ENCODE measurements at places on chromosomes 7 and 10.
A peak's percentile ranks its signal among the peaks of the same experiment; 100 is the strongest.

- DNase-seq: no peak
Measured at GRCh38 chr7:22860784-22861482, 38.3 kb upstream of the TOMM7 start.

GRCh38 chr7:138029941-138030340 is 28.1 kb upstream of the CREB3L2 start:
- DNase-seq: no peak

GRCh38 chr7:43456200-43456599 is 126.7 kb upstream of the STK17A start:
- DNase-seq: no peak

DNA sequence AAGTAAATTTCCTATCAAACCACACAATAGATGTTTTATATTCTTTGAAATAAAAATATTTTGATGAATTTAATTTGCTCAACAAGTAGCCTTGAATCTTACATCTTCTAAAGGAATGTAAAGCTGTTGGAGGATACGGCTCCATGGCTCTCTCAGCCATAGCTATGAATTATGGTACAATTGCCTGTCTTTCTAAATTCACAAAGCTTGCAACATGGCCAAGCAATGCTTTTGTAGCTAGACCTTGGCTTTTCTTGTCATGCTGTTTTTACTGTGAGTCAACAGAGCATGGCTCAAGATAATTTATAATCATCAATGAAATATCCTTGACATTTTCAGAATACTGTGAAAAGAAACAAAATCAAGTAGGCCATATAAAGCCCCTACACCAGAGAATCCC is 286.7 kb downstream of the CACNA2D1 start:
- DNase-seq: no peak

GRCh38 chr7:82701949-82702348 is 258.4 kb upstream of the CACNA2D1 start:
- DNase-seq: no peak

GRCh38 chr10:5835446-5836095 is 22.3 kb upstream of the GDI2 start:
- DNase-seq: no peak

- DNase-seq: no peak
Measured at GRCh38 chr7:57651006-57651405, 201.0 kb downstream of the ZNF716 start.

DNA sequence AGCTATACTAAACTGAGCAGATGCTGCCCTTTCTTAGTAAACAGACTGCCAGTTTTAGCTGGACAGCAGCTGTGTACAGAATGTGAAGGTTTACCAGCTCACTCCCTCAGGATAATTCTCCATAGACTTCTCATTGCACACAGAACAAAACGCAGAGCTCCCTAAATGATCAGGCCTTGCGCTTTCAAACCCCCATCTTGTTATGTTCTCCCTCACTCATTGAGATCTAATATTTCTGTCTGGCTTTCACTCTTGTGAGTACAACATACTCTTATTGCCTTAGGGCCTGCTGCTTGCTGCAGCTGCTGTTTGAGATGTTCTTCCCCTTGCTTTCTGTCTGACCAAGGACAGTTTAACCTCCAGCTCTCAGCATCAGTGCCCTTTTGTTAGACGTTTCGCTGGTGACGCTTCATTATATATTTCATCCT is 17.3 kb downstream of the VWDE start:
- no peak for DNase-seq

DNA sequence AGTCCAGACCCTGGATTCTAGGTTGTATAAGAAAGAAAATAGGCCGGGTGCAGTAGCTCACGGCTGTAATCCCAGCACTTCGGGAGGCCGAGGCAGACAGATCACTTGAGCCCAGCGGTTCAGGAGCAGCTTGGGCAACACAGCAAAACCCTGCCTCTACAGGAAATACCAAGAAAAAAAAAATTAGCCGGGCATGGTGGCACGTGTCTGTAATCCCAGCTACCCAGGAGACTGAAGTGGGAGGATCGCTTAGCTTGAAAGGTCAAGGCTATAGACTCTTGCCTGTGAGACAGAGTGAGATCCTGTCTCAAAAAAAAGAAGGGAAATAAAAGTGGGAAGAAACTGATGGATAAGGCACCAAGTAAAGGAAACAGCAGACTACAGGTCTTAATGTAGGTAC is 287.9 kb upstream of the KLF14 start:
- DNase-seq: no peak

DNA sequence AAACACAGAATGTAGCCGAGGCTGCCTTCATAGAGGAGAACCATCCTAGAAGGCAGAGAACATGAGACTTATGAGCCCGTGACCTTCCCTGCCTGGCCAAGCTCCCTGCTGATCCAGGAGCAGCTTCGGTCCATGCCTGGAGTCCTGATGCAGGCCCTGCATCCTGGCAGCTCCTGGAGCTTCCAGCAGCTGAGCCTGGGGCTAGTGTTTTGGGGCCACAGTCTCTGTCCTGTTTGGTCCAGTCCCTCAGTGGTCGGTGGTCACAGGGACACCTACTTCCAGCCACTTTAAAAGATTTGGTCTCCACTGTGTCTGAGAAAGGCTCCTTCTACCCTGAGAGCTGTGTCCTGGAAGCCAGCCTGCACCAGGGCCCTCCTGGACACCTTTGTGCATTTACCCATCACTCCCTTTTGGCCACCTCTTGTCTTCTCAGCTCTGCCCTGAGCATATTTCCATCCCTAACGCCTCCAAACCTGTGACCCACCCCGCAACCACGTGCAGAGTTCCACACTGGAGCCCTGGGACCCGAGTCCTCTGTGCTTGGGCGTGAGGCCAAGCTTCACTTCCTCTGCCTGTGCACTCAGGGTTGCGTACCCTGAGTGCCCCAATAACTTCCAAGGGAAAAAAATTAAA is 315.2 kb upstream of the ZNF32 start:
- DNase-seq: no peak

DNA sequence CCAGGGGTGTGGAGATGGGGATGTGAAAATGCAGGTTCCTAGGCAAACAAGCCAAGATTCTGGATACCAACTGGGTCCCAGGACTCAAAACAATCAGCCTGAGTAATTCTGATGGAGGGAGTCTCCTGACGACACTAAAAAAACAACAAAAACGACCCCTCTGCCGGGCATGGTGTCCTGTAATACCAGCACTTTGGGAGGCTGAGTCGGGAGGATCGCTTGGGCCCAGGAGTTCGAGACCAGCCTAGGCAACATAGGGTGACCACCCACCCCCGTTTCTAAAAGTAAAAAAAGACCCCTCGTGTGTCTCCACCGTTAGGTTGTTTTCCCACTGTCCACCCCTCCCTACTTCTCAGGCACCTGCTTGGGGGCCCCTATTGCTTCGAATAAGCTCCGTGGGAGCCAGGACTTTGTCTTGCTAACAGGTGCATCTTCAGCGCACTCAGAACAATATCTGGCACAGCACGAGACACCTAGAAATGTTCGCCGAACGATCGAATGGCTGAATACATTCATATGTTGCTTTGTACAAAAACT is 743 bp upstream of the NRF1 start:
- no peak for DNase-seq

DNA sequence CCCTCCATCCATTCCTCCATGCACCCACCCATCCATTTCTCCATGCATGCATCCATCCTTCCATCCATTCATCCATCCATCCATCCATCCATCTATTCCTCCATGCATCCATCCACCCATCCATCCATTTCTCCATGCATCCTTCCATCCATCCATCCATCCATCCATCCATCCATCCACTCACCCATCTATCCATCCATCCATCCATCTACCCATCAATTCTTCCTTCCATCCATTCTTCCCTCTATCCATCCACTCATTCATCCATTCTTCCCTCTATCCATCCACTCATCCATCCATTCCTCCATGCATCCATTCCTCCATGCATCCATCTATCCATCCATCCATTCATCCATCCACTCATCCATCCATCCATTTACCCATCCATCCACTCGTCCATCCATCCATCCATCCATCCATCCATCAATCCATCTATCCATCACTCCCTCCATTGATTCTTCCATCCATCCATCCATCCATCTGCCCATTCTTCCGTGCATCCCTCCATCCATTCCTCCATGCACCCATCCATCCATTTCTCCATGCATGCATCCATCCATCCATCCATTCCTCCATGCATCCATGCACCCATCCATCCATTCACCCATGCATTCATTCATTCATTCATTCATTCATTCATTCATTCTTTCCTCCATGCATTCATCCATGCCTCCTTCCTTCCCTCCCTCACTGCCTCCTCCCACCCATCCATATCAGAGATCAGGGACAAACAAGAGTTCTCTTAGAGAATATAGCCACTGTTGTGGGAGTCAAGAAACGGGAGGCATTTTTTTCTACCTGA is 22.2 kb downstream of the ELN start:
- DNase-seq: no peak

- no peak for DNase-seq
Measured at GRCh38 chr10:62578301-62578700, 204.1 kb downstream of the ZNF365 start.

DNA sequence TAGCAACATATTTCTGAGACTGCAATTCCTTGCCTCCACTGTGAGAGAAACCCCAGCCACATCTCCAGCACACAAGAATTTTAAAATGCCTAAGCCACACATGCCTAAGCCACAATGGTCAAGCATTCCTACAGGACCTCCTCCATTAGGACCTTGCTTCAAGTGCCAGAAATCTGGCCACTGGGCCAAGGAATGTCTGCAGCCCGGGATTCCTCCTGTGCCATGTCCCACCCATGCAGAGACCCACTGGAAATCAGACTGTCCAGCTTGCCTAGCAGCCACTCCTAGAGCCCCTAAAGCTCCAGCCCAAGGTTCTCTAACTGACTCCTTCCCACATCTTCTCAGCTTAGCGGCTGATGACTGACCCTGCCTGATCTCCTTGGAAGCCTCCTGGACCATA is 117.5 kb downstream of the AHR start:
- no peak for DNase-seq

- DNase-seq: no peak
Measured at GRCh38 chr10:113454341-113455061, 98.4 kb upstream of the HABP2 start.

GRCh38 chr7:107890962-107891635 is at the start of gene DLD:
Gene DLD, plus strand, starts transcription at chr7:107891183. Its CDS starts 68 bp downstream, at chr7:107891251.
- DNase-seq: peak; percentile 69

DNA sequence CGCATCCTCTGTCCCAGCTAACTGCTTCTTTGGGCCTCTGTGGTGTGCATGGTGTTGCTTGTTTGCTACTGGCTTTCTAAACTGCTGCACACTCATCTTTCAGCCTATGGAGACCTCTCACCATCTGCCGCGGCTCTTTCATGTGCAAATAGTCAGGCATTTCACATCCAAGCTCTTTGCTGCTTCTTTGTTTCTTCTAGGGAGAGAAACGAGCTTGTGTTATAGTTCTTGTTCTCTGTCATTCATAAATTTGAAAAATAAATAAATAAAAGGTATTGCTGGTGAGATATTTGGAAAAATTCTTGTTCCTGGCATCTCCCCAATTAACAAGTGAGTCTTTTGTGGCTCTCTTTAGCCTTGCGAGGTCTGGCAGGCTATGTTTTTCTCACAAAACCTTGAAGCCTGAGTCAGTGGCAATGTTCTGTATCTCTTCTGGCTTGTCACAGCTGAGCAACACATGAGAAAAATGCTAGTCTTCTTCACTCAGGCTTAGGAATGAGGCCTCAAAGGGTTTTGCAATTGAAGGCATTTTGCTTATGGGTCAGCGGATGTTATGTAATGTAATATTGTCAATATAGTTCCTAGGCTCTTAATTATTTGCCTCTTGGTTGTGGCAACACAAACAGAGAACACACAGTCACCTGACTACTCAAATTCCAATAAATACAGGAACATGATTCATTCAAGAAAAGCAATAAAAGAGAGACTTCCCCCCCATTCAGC is 274.0 kb downstream of the FRMD4A start:
- no peak for DNase-seq

GRCh38 chr7:15686957-15687545 is 568 bp upstream of the MEOX2 start:
- DNase-seq: no peak

- DNase-seq: no peak
Measured at GRCh38 chr10:110007161-110007700, 553 bp upstream of the ADD3 start.

DNA sequence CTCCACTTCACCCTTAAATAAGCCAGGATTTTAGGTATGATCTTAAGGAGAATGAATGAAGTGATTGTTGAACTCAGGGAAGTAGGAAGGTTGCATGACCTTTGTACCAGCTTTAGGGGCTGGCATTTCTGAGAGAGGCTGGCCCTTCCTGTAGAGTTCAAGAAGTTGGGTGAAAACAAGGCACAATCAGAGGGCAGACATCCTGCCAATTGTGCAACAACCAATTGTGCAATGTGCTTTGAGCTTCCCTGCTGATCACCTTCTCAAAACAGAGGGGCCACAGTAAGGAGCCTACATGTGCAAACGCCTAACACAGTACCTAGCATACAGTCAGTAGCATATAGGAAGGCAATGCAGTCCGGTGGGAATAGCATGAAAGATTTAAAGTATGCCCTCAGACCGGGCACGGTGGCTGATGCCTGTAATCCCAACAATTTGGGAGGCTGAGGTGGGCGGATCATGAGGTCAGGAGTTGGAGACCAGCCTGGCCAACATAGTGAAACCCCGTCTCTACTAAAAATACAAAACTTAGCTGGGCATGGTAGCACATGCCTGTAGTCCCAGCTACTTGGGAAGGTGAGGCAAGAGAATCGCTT is 5.4 kb downstream of the CPVL start:
- DNase-seq: no peak

GRCh38 chr7:151274396-151274795 is 25.9 kb upstream of the SMARCD3 start:
- DNase-seq: no peak

DNA sequence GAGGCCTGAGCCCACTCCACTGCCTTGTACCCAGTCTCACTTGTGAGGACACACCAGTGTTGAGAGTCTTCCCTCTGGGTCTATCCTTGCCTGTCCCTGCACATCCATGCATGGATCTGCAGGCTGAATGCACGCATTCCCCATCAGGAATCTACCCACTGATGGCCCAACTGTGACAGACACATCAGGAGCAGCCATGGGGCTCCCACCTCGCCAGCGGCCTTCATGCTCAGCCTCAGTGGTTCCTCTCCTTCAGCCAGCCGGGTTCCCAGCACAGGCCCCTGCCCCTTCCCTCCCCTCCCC is 21.3 kb downstream of the ANTXRL start:
- no peak for DNase-seq

- no peak for DNase-seq
Measured at GRCh38 chr10:55820478-55820877, 540.6 kb downstream of the ZWINT start.

- DNase-seq: no peak
Measured at GRCh38 chr10:104260775-104261115, 6.1 kb downstream of the GSTO1 start.

DNA sequence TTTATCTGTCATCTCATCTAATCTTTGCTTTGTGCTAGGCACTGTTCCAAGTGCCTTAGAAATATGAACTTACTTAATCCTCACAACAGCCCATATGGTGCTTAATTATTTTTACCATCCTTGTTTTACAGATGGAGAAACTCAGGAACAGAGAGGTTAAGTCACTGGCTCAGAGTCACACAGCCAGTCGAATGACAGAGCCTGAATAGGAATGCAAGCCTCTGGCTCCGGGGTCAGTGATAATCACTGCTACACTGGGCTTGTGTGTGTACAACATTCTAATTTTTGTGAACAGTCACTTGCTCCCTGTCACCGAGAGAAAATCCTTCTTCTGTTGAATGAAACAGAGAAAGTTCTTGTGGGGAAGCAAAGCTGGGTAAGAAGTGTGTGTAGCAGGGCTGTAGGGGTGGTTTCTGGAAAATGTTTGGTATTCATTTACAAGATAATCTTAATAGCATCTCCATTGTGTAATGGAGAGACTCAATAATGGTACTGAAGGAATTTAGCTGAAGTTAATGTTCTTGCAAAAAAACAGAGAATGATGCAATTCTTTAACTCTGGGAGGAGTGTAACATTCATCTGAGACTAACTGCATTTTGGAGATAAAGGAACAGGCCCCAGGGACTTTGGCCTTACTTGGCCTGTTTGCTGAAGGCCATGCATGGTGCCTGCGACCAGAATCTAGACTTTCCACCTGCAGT is 290.6 kb downstream of the FRMD4A start:
- no peak for DNase-seq

All from pulmonary artery endothelial cell (primary cell).